DMS53 (cell line): ENCODE measurements at places on chromosomes 7 and 10.

- peak; percentile 93 for DNase-seq
Measured at GRCh38 chr7:12111422-12112405, 99.4 kb upstream of the TMEM106B start.

DNA sequence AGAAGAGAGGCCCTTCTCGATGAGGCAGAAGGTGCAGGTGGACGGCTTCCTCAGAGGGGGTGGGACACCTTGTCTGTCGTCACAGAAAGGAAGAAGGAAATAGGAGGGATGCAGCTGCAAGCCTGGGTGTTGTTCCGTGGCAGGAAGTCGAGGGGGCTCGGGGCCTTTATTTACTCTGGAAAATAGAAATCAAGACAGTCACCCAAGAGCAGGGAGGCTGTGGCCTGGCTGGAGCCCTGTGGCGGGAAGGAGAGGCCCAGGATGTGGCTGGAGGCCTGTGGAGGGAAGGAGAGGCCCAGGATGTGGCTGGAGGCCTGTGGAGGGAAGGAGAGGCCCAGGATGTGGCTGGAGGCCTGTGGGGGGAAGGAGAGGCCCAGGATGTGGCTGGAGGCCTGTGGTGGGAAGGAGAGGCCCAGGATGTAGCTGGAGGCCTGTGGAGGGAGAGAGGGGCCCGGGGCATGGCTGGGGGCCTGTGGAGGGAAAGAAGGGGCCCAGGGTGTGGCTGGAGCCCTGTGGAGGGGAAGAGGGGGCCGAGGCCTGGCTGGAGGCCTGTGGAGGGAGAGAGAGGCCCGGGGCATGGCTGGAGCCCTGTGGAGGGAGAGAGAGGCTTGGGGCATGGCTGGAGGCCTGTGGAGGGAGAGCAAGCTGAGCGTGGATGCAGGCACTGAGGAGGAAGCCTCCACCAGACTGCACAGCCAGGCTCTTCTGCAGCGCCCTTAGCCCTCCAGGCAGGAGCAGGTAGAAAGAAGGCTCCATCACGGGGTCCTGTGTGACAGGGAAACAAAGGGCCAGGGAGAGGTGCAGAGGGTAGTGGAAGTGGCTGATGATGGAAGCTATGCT, 97.3 kb upstream of the SFMBT2 start:
- DNase-seq = no peak

DNA sequence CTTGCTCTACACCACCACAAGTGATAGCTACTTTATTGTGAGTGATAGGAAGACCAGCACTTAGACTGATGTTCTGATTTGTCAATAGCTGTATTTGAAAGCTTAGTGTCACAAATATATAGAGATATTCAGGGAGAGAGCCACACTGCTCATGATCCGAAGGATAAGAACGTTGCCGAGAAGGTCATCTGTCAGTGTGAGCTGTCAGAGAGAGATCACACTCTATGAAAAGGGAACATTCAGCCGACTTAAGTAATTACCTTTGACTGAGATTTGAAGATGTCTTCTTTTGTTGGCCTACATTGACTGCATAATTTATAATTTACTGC, 322.6 kb downstream of the TFEC start:
- DNase-seq = no peak

DNA sequence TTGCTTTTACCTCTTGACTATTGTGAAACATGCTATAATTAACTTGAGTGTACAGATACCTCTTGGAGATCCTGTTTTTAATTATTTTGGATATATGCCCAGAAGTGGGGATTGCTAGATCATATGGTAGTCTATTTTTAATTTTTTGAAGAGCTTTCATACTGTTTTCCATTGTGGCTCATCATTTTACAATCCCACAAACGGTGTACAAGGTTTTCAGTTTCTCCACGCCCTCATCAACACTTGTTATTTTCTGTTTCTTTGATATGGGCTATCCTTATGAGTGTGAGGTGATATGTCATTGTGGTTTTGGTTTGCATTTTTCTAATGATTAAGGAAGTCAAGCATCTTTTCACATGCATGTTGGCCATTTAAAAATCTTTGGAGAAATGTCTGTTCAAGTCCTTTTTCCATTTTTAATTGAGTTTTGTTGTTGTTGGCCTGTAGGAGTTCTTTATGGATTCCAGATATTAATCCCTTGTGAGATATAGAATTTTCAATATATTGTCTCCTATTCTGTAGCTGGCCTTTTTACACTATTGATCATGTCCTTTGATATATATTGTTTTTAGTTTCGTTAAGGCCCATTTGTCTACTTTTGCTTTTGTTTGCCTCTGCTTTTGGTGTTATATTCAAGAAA, 7.5 kb downstream of the AGK start:
- peak; percentile 24 for DNase-seq

GRCh38 chr7:104992306-104992705, 21.7 kb upstream of the KMT2E start:
- no peak for DNase-seq
